NCI-H345 (cell line): ENCODE measurements at places on chromosomes 12 and 14.

- DNase-seq, result no peak
These were observed 94.8 kb downstream of the PHLDA1 start for GRCh38 chr12:75936515-75937440.

GRCh38 chr12:53219292-53219955 lies 12.4 kb upstream of the ITGB7 start:
- DNase-seq, result no peak

GRCh38 chr14:105380756-105381155 lies 17.6 kb upstream of the TEX22 start:
- DNase-seq, result no peak

DNA sequence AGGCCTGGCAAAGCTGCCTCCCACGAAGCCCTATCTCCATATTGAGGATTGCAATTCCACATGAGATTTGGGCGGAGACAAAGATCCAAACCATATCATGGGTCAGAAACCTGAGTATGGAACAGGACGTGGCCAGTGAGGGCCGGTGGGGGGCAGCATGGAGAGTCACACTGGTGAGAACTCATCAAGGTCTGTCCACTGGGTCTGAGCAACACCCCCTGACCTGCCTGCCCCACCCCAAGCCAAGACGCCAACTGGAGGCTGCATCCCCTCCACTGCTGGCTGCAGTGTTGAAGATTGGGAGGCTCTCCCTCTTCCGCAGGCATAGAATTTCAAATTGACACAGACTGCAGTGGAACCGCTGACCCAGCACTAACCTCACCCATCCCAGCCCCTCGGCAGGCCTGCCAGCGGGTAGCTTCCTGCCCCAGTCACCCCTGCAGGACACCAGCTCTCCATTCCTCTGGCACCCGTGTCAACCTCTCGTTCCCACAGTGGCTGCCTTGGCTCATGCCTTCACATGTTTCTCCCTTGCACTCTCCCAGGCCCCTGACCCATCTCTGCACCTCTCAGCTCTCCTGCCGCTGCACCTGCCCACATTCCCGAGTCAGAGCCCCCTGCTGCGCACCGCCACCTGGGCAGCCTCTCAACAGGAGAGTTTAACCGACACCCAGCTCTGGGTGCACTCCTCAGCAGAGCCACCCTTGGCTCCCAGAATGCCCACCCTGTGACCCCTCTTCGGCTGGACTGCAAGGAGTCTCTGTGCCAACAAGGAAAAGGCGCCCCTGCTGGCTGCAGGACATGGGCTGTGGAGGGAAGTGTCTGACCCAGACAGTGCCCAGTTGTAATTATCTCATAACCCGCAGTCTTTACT lies 45.2 kb upstream of the PPP2R5C start:
- DNase-seq, result no peak

- DNase-seq, result no peak
These were observed 42.4 kb upstream of the PPP2R5C start for GRCh38 chr14:101719045-101719645.

GRCh38 chr12:45688183-45688582 lies 41.3 kb upstream of the ARID2 start:
- no peak for DNase-seq

GRCh38 chr14:51547260-51547659 lies 104.5 kb upstream of the FRMD6 start:
- no peak for DNase-seq

- no peak for DNase-seq
These were observed 549.6 kb downstream of the DIO2 start for GRCh38 chr14:79661752-79662151.

DNA sequence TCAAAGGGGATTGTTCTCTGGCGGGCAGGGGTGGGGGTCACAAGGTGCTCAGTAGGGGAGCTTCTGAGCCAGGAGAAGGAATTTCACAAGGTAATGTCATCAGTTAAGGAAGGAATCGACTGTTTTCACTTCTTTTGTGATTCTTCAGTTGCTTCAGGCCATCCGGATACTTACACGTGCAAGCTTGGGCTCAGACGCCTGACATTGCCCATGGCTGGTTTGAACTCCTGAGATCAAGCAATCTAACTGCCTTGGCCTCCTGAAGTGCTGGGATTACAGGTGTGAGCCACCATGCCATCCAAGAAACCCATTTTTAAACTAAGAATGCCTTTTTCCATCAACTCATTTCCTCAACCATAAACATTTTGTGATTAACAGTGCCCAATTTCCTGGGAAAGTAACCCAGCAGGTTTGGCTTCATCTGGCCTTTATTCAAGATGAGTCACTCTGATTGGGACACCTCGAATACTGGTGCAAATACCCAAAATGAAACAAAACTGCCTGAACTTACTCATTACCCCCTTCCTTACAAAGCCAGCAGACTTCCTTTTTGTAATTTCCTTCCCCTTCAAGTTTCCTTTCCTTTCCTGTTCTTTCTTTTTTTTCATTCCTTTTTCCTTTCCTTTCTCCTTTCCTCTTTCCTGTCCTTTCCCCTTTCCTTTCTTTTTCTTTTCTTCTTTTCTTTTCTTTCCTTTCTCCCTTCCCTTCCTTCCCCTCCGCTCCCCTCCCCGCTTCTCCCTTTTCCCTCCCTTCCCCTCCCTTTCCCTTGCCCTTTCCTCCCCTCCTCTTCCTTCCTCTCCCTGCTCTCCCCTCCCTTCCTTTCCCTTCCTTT lies 10.2 kb upstream of the RNASE10 start:
- DNase-seq, result no peak

DNA sequence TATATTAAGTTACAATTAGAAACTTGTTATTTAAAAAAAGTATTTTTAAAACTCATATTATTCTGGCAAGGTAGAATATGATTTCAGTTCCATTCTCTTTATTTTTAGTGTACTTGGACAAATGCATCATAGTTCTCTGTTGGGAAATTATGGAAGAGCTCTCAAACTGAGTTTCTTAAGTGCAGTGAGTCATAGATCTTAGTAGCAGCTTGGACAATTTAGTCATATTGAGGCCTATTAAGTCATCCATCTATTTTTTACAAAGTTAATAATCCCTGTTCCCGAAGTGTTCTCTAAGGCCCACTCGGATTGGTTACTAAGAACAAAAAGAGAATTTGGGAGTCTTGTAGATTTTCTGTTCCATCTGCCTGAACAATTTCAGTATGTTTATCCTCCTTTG lies 113.9 kb downstream of the ANO4 start:
- DNase-seq, result no peak

DNA sequence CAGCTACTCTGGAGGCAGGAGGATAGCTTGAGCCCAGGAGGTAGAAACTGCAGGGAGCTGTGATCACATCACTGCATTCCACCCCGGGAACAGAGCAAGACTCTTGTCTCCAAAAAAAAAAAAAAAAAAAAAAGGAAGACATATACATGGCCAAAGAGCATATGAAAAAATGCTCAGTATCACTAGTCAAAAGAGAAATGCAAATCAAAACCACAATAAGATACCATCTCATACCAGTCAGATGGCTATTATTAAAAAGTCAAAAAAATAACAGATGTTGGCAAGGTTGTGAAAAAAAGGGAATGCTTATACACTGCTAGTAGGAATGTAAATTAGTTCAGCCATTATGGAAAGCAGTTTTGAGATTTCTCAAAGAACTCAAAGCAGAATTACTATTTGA lies 174.8 kb upstream of the ATF7IP start:
- DNase-seq, result no peak
